ENCODE measurements at places on chromosomes 7 and 10.

GRCh38 chr7:100969066-100969615, at the start of gene MUC12:
Gene MUC12, plus strand, starts transcription at chr7:100969565. Its CDS starts 58 bp downstream, at chr7:100969623.
- H3K4me3 ChIP-seq: no peak within 1 kb of the TSS
- no peak for DNase-seq
- H3K36me3 ChIP-seq: no peaks in the 10 kb centered on the region
- H3K27ac ChIP-seq: no peak within 1 kb of the TSS
- peaks cover 9% of the 10 kb centered on the region for H3K4me1 ChIP-seq

- peak overlapping the region; percentile 73 for H3K27ac ChIP-seq
- H3K27me3 ChIP-seq: no peaks in the 10 kb centered on the region
- DNase-seq: peak; percentile 74
Measured at GRCh38 chr10:102504179-102504975, 605 bp downstream of the SUFU start.

DNA sequence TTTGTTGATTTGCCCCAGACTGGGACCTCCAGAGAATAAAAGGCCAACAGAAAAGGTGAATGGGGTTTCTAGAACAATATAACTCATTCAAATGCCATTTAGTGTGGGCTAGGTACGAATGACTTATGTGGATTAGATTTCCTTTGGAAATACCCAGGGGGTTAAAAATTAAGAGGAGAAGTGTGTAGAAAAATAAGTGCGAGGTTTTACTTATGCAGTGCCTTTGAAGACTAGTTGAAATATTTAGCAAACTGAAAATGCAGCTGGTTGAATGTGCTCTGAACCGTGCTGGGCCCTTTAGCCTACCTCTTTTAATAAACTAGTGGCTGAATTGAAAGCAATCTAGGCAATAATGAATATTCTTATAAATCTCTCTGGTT, 180.6 kb downstream of the LRMDA start:
- no peak overlapping the region for H3K4me3 ChIP-seq
- peaks cover 16% of the 10 kb centered on the region for H3K4me1 ChIP-seq
- H3K27me3 ChIP-seq: no peaks in the 10 kb centered on the region
- no peak overlapping the region for H3K27ac ChIP-seq
- DNase-seq: no peak
- no peaks in the 10 kb centered on the region for H3K36me3 ChIP-seq

- H3K4me1 ChIP-seq: peaks cover 6% of the 10 kb centered on the region
- DNase-seq: no peak
- no peaks in the 10 kb centered on the region for H3K27me3 ChIP-seq
- H3K36me3 ChIP-seq: no peaks in the 10 kb centered on the region
Measured at GRCh38 chr10:133022776-133023100, 65.0 kb upstream of the ADGRA1 start.

DNA sequence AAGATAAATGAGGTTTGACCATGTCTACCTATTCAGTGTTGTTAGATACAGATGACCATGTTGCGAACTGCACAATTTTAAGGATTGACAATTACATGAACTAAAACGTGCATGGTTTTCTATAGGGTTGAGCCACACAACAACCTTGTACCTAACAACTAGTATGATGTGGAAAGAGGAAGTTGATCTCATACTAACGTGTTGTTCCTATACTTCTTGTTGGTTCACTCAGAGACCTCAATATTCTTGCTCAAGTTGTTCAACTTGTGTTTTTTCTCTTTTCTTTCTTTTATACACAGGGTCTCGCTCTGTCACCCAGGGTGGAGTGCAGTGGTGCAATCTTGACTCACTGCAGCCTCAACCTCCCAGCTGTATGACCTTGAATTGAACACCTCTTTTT, 6.1 kb upstream of the KEL start:
- no peak overlapping the region for H3K4me3 ChIP-seq
- no peak overlapping the region for H3K27ac ChIP-seq
- no peaks in the 10 kb centered on the region for H3K27me3 ChIP-seq
- no peak for DNase-seq
- no peaks in the 10 kb centered on the region for H3K36me3 ChIP-seq

GRCh38 chr7:139328375-139328774, 12.8 kb upstream of the FMC1 start:
- no peak for DNase-seq
- H3K27me3 ChIP-seq: no peaks in the 10 kb centered on the region
- H3K4me3 ChIP-seq: no peak overlapping the region
- no peak overlapping the region for H3K27ac ChIP-seq
- no peaks in the 10 kb centered on the region for H3K4me1 ChIP-seq

DNA sequence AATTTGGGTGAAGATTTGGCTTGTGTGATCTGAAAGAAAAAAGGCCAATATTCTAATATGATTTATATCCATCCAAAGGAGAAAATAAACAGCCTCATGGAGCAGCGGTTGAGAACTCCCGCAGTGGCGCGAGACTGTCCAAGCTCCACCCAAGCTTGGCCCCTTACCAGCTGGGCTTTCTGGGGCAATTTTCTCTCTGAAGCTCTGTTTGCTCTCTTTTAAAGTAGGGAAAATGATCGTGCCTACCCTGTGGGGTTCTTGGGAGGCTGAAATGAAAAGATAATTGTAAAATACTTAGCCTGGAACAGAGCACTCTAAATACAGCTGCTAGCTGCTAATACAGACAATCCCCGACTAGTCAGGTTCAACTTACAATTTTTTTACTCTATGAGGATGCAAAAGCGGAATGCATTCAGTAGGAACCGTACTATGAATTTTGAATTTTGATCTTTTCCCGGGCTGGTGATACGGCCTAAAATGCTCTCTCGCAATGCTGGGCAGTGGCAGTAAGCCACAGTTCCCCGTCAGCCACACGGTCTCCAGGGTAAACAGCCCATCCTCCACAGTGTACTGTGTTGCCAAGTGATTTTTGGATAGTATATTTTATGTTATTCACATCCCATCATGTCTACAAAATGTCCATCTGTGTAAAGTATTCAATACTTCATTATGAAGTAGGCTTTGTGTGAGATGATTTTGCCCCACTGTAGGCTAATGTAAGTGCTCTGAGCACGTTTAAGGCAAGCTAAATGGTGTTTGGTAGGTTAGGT, 137.7 kb downstream of the CHN2 start:
- no peak for DNase-seq
- no peaks in the 10 kb centered on the region for H3K27me3 ChIP-seq
- no peaks in the 10 kb centered on the region for H3K36me3 ChIP-seq
- no peak overlapping the region for H3K4me3 ChIP-seq
- H3K4me1 ChIP-seq: peaks cover 1% of the 10 kb centered on the region
- no peak overlapping the region for H3K27ac ChIP-seq

DNA sequence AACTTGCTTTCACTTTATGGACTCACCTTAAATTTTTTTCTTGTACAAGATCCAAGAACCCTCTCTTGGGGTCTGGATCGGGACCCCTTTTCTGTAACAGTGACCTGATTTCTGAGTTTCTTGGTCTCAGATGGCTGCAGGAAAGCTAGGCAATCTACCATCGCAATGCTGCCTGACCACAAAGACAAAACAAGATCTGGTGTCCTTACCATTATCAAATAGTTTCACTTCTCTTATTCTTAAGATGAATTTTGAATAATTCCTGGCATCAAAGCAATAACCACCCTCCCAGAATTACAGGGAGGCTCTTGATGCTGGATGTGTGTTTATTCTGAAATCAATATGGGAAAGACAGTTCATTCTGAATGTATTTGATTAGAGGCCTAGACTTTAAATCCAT, 77.4 kb upstream of the FRMD4A start:
- H3K4me3 ChIP-seq: no peak overlapping the region
- no peak for DNase-seq
- no peaks in the 10 kb centered on the region for H3K27me3 ChIP-seq
- H3K4me1 ChIP-seq: no peaks in the 10 kb centered on the region

DNA sequence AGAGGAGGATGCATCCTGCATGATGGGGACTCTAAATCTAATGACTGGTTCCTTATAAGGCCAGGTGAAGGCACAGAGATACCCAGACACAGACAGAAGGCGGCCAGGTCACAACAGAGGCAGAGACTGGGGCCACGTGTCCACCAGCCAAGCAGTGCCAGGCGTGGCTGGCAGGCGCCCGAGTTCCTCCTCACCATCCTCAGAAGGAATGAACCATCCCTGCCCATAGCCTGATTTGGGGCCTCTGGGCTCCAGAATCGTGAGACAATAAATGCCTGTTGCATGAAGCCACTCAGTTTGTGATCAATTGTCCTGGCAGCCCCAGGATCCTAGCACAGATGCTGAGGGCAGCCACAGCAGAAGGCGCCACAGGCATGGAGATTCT, 69.0 kb upstream of the TNRC18 start:
- H3K4me3 ChIP-seq: no peak overlapping the region
- H3K36me3 ChIP-seq: peaks cover 6% of the 10 kb centered on the region
- H3K27ac ChIP-seq: no peak overlapping the region
- H3K4me1 ChIP-seq: peaks cover 9% of the 10 kb centered on the region
- no peak for DNase-seq
- no peaks in the 10 kb centered on the region for H3K27me3 ChIP-seq

DNA sequence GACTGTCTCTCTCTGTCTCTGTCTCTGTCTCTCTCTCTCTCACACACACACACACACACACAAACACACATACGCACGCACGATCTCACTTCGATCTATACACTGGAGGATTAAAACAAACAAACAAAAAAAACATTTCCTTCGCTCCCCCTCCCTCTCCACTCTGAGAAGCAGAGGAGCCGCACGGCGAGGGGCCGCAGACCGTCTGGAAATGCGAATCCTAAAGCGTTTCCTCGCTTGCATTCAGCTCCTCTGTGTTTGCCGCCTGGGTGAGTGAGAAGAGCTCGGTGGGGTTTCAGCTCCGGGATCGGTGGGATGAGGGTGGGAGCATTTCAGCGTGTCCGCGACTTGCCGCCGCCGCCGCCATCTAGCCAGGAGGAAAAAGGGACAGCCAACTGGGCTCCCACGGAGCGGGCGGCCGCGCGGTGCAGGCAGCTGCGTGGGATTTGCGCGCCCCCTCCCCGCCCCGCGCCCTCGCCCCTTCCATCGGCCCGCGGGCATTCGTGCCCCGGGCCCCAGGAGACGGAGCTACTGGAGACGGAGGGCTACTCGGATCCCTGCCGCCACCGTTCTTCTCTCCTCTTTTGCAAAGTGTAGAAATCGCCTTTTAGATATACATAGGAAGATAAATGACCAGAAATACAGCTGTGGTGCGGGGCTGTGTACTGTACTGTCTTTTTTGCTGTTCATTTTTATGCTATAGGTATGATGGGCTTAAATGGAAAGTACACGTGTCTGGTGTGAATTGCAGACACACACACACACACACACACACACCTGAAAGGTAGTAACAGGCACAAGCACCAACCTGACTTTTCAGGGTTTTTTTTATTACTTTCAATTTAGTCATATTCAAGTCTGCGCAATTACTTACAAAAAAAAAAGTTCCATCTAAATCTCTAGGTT, 581 bp downstream of the PTPRZ1 start:
- H3K4me3 ChIP-seq: peak overlapping the region; percentile 69
- DNase-seq: peak; percentile 48
- peaks cover 37% of the 10 kb centered on the region for H3K36me3 ChIP-seq
- H3K27ac ChIP-seq: peak overlapping the region; percentile 99
- H3K27me3 ChIP-seq: no peaks in the 10 kb centered on the region

- H3K27ac ChIP-seq: no peak overlapping the region
- no peak for DNase-seq
- H3K4me1 ChIP-seq: no peaks in the 10 kb centered on the region
- H3K27me3 ChIP-seq: no peaks in the 10 kb centered on the region
Measured at GRCh38 chr10:86108696-86109095, 257.9 kb downstream of the GRID1 start.

DNA sequence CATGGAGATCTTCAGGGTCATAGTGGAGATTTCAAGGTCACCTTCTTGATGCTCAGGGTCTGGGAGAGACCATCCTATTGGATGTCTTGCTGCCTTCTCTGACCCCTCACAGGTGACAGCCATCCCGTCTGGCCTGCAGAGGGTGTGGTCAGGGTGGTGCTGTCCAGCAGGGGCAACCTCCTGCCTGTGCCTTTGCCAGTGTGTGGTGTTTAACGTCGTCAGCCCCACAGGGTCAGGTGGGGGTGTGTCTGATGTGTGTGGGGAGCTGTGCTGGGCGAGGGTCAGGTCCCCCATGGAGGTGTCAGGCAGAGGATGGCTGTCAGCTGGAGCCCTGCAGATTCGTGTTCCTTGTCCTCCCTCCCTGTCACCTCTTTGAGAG, 16.5 kb downstream of the ADCY1 start:
- peaks cover 2% of the 10 kb centered on the region for H3K4me1 ChIP-seq
- H3K27me3 ChIP-seq: no peaks in the 10 kb centered on the region
- DNase-seq: no peak
- no peak overlapping the region for H3K4me3 ChIP-seq
- peaks cover 2% of the 10 kb centered on the region for H3K36me3 ChIP-seq

GRCh38 chr7:42914009-42914408, 2.1 kb upstream of the C7orf25 start:
- H3K36me3 ChIP-seq: peaks cover 7% of the 10 kb centered on the region
- no peaks in the 10 kb centered on the region for H3K4me1 ChIP-seq
- H3K4me3 ChIP-seq: no peak overlapping the region
- H3K27ac ChIP-seq: no peak overlapping the region
- no peak for DNase-seq

- no peak for DNase-seq
- H3K4me3 ChIP-seq: no peak overlapping the region
- no peaks in the 10 kb centered on the region for H3K4me1 ChIP-seq
- H3K27ac ChIP-seq: no peak overlapping the region
- H3K27me3 ChIP-seq: no peaks in the 10 kb centered on the region
Measured at GRCh38 chr10:91514787-91515186, 104.6 kb downstream of the HECTD2 start.

- DNase-seq: no peak
- H3K4me3 ChIP-seq: no peak overlapping the region
- H3K27ac ChIP-seq: no peak overlapping the region
- H3K36me3 ChIP-seq: no peaks in the 10 kb centered on the region
- H3K27me3 ChIP-seq: no peaks in the 10 kb centered on the region
Measured at GRCh38 chr10:79149662-79150443, 81.1 kb downstream of the ZMIZ1 start.

- H3K36me3 ChIP-seq: peaks cover 78% of the 10 kb centered on the region
- H3K27me3 ChIP-seq: no peaks in the 10 kb centered on the region
- H3K27ac ChIP-seq: no peak overlapping the region
Measured at GRCh38 chr10:79139124-79139835, 70.5 kb downstream of the ZMIZ1 start.

DNA sequence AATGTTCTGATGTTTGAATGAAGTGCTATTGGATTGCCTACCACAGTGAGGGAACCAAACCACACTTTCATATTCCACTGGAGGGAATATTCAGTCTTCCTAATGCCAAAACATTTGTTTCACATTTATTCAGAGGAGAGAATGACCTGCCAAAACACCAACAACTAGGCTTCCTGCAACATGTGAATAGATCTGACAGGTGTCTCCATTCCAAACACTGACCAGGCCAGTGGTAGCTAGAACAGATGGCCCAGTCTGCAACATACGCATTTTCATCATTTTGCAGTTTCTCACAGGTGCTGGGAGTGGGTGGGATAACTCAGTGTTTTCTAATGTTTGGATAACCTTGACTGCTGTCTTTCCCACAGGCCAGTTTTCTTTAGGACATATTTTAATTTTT, 110.0 kb downstream of the RELN start:
- H3K36me3 ChIP-seq: no peaks in the 10 kb centered on the region
- DNase-seq: no peak
- H3K27ac ChIP-seq: no peak overlapping the region
- no peaks in the 10 kb centered on the region for H3K27me3 ChIP-seq

- H3K4me3 ChIP-seq: no peak overlapping the region
- H3K27me3 ChIP-seq: no peaks in the 10 kb centered on the region
- DNase-seq: no peak
- H3K36me3 ChIP-seq: no peaks in the 10 kb centered on the region
- no peak overlapping the region for H3K27ac ChIP-seq
Measured at GRCh38 chr7:74633451-74633921, 24.0 kb upstream of the GTF2I start.

Data from neuronal stem cell (in vitro differentiated cells).